Activated CD8-positive, alpha-beta memory T cell treated with anti-CD3 and anti-CD28 coated beads, Interleukin-2, amount 50 U/mL, for 4 hours (primary cell): ENCODE measurements at places on chromosomes 6 and 20.
A peak's percentile ranks its signal among the peaks of the same experiment; 100 is the strongest.

GRCh38 chr20:22453244-22454080 lies 130.9 kb downstream of the FOXA2 start:
- no peak for DNase-seq

DNA sequence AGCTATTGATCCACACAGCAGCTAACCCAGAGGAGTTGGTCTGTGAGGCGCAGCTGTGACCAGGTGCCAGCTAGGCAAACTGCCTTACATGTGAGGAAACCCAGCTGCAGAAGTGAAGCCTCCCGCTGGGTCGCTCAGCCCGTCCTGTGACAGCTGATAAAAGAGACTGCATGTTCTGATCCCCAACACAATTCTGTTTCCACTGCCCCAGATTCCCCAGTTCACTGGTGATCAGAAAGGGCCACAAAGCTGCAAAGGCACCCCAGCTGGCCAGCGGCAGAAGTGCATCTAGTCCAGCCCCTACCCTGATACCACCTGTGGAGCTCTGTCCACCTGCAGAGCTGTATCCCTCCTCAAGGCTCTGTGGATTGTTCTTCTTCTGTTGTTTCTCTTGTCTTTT lies 64.5 kb downstream of the CTNNBL1 start:
- no peak for DNase-seq

DNA sequence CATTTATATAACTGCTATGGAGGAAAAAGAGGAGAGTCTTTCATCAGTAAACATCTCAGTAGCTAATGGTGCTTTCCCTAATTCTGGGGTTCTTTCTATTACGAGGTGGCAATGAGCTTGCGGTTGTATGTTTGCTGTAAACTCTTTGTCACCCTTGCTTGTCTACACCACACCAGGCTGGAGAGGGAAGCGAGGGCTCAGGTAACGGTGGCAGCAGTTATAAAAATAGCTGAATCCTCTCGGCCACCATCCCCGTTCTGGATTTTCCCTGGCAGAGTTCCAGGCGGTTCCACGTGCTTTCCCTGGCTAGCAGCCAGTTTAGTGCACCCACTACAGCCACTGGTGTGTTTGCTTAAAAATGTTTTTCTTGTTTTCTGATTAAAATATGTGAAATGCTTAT lies 39.0 kb downstream of the MAS1 start:
- DNase-seq, result peak; percentile 28

DNA sequence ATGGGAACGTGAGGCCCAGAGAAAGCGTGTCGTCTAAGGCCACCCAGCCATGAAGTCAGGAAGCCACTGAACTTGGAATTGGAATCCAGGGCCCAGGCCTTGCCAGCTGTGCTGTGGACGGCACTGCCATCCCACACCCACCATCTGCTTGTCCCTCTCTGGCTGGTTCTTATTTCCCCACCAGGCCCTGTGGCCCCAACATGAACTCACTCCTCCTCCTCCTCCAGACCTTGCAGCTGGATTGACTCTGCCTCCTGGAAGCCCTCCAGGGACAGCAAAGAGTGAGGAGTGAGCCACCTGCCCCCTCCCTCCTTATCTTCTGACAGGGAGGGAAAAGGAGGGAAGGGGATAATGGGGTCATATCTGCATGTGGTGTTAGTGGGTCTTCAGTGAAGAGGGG lies 16.0 kb upstream of the IP6K3 start:
- no peak for DNase-seq

DNA sequence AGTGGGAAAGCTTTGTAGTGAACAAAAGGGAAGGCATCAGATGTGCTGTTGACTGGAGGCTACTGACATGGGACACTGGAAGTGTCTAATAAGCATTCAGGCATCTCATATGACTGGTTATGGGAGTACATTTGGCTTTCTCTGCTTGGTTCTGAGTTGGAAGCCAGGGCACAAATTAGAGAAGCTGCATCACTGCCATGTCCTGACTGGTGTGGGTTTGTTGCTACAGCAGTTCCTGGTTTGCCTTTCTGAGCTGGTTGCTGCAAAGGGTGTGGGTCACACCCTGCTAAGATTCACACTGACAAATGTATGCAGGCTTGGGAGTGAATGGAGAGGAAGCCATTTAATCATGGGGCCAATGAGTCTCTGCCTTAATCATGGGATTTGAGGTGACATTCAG lies 36.2 kb upstream of the NANP start:
- no peak for DNase-seq

DNA sequence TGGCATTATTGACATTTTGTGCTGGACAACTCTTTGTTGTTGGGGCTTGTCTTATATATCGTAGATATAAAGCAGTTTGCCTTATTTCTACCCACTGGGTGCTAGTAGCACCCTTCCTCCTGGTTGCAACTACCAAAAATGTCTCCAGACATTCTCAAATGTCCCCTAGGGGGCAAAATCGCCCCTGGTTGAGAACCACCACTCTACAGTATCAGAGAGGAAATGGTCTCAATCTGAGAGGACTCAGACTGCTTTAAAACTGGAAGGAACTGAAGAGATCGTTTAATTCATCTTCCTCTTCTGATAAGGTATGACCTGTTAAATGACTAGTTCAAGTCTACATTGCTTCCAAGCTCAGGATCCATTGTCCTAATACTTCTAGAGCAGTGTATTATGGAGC lies 14.9 kb downstream of the SH3BGRL2 start:
- DNase-seq, result peak; percentile 34

GRCh38 chr6:143536866-143537691 lies 25.6 kb upstream of the FUCA2 start:
- peak; percentile 62 for DNase-seq

- no peak for DNase-seq
Observed at GRCh38 chr20:17969278-17969883, 563 bp downstream of the MGME1 start.

DNA sequence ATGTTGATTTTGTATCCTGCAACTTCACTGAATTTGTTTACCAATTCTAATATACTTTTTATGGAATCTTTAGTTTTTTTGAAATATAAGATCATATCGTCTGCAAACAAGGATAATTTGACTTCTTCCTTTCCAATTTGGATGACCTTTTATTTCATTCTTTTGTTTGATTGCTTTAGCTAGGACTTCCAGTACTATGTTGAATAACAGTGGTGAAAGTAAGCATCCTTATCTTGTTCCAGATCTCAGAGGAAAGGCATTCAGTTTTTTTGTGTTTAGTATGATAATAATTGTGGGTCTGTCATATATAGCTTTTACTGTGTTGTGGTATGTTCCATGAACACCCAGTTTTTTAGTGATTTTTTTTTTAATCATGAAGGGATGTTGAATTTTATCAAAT lies 75.7 kb downstream of the GCLC start:
- DNase-seq, result no peak

DNA sequence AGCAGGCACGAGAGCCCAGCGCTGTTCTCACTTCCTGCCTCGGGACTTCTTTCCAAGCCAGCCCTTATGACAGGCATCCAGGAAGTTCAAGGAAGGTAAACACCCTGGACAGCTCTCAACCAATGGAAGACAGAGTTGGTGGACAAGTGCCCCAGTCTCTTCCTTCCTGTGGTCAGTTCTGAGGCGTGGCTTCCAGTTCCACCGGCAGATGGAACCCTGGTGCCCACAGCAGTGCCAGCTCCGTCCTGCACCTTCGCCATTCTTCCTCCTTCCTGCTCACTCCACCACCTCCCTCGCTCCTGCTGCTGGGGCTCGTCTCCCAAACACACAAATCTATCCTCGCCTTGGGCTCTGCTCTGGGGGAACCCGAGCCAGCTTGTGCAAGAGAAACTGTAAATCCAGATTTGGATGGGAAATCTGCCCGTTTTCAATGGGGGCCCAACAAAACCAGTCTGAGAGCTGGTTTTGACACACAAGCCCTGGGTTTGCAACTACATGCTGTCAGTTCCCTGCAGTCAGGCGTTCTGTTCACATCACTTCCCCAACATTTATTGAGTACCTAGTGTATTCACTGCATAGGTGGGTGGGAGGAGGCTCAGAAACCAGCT lies 162.7 kb downstream of the GRM4 start:
- peak; percentile 8 for DNase-seq

DNA sequence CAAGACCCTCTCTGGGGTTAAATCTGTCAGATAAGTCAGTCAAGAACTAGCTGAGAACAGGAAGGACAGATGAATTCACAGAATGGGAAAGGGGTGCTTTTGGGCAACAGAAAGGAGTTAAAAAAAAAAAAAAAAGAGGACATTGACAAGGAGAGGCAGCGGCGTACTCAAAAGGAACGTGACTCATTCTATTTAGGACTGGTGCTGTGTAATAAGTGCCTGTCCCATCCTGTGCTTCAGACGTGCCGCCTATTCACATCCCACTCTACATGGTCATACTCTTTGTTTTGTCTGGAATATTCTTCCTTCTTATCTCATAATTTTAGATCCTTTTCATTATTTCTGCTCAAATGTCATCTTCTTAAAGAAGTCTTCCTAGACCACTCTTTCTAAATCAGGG lies 101.1 kb upstream of the EMILIN3 start:
- no peak for DNase-seq

- DNase-seq, result no peak
Observed at GRCh38 chr6:37979392-37980221, 160.1 kb downstream of the ZFAND3 start.

GRCh38 chr20:37581246-37581645 lies 53.6 kb upstream of the BLCAP start:
- no peak for DNase-seq

GRCh38 chr6:33957892-33958525 lies 154.2 kb upstream of the MLN start:
- no peak for DNase-seq

DNA sequence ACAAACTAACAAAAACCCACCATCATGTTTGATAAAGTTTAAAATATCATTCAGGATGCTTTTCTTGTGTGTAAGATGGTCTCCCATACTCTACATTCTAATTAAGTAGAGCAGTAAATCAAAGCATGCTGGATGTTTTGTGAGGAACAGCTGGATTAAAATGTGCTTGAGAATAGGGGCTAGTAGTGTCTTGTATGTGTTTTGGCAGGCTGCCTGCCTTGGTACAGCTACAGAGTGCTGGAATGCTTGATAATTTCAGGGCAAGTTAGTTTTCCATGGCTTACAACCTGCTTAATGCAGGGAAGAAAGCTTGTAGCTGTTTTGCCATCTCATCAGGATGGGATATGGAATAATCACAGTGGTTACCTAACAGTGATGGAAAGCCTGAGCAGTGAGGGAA lies 636.6 kb upstream of the MMS22L start:
- DNase-seq, result no peak

- no peak for DNase-seq
Observed at GRCh38 chr6:109595998-109596397, 95.0 kb downstream of the AK9 start.

DNA sequence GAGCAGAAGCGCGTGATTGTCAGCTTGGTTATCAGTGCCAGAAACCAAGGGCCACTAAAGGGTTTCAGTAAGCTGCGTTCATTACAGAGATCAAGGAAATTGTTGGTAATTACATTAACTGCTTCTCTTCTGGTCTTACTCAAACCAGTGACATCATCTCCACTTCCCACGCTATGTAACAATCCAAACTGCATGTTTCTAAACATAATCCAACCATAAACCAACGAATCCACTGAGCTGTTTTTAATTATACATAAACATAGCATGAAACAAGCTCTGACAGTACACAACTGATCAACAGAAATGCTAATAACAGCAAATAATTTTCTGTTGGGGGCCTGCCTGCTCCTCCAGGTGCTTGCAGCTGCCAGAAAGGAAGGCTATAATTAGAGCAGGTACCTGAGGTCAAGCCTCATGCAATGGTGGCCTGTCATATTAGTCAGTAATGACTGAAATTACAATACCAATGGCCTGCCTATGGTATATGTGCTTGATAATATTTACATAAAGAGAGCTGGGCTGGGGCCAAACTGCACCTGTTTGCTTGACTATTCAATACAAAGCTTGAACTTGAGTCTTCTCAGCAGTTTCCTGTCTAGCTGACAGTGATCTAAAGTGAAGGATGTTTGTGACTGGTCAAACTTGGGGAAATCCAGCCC lies 40.1 kb downstream of the ILRUN start:
- DNase-seq, result no peak

DNA sequence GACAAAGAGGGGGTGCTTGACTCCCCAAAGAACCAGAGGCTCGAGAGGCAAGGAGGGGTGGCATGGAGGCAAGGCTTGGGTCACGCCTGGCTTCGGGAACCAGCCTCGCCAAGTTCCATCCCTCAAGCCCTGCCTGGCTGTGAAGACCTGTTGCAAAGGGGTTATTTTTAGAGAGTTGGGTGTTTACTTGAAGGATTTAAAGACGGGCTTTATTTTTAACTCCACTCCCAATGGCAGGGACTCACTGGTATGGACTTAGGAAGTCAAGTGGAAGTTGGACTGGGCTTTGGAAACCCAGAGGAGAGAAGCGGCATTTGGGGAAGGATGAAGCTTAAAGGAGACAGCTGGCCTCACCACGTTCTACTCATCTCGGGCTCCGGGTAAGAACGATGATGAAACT lies 43.1 kb downstream of the JPH2 start:
- no peak for DNase-seq
